ENCODE measurements at places on chromosomes 11 and 22. TPM values are rescaled to one million over a fixed set of nuclear protein-coding genes. Genes with fewer than 3 reads are reported as not detected.

Gene DENND6B
- total RNA-seq = 4.5 TPM

Gene KDELR3
- total RNA-seq = 20.0 TPM

Gene APOA1
- not detected for total RNA-seq

Gene CREB3L1
- 50.1 TPM for total RNA-seq
